Activated CD8-positive, alpha-beta memory T cell treated with anti-CD3 and anti-CD28 coated beads for 1 hour (primary cell): ENCODE measurements at places on chromosomes 1 and 21.
A peak's percentile ranks its signal among the peaks of the same experiment; 100 is the strongest.

DNA sequence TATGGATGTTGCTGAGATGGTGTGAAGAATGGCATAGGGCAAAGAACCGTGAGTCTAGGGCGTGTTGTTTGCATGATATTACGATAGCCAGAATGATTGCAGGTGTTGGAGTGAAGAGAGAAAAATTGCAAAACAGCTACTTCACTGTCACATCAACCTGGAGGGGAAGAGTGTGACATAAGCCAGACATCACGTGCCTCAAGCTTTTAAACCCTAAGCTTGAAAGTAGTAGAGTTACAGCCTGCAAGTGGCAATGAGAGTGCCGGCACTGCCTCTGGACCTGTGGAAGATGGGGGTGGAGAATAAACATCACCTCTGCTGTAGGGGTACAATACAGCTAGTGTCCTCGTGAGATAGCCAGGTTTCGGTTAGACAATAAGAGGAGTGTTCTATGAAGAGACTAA, 11.1 kb downstream of the EEIG2 start:
- no peak for DNase-seq

- peak; percentile 48 for DNase-seq
Measured at GRCh38 chr1:7667625-7668218, 103.4 kb upstream of the VAMP3 start.

- DNase-seq, result no peak
Measured at GRCh38 chr1:195872376-195872775, 735.9 kb downstream of the KCNT2 start.

DNA sequence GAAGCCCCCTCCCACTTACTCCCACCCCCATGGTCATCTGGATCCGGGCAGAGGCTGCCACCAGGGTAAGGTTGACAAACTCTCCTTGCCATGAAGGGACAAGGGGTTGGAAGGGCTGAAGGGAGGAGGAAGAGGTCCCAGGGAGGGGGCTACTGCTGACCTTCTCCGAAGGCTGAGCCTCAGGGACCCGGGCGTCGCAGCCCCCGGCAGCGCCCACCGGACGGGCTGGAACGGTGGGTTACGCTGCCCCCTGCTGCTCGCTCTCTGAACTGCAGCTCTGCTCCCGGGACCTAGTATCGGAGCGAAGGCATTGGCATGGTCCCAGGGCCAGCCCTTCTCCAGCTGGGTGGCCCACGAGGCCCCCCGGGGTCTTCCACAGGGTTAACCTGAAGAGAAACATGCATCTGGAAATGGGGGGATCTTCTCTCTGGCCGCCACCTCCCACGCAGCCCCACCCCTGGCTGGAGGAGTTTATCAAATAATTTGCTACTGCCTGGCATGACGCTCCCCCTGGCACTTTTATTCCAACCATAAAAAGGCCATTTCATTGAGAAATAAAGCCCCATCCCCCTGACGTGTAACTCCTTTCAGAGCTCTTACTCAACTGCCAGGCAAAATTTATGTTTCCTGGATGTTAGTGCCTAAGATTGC, 70.4 kb upstream of the TARDBP start:
- DNase-seq, result peak; percentile 57

DNA sequence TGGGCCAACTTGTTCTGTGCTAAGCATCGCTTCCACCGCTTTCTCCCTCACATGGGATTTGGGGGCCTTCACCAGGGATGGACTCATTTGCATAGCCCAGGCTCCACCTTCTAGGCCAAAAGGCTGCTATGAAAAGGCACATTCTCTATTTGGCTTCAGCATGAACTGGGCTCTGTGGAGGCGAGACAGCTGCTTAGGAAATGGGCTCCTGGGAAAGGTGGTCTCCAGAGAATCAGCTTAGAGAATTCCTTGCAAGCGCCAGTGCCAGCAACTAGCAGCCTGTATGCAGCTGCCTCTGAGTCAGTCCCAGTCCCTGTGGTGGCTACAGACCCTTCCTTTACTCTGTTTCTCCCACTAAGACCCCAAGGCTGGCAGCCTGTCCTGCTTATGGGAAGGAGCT, 214.5 kb downstream of the HIVEP3 start:
- no peak for DNase-seq

GRCh38 chr1:171969813-171970212, 128.5 kb downstream of the DNM3 start:
- DNase-seq, result no peak

DNA sequence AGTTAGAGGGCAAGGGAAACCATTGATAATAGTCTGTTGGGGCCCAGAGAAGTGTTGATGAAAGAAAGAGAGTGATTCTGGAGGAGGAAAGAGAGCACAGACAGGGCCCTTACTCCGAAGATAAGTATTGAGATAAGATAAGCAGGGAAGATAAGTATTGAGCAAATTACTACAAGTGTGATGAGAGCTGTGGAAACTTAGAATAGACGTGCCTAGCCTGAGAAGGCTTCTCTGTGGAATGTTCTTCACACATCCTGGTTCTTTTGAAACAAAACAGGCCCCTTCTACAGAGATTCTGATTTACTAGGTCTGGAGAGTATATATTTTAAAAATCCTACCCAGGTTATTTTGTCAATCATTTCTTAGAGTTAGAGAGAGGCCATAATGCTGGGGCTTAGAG, 26.4 kb downstream of the FNBP1L start:
- no peak for DNase-seq

- no peak for DNase-seq
Measured at GRCh38 chr1:116832308-116832931, 77.3 kb upstream of the PTGFRN start.

DNA sequence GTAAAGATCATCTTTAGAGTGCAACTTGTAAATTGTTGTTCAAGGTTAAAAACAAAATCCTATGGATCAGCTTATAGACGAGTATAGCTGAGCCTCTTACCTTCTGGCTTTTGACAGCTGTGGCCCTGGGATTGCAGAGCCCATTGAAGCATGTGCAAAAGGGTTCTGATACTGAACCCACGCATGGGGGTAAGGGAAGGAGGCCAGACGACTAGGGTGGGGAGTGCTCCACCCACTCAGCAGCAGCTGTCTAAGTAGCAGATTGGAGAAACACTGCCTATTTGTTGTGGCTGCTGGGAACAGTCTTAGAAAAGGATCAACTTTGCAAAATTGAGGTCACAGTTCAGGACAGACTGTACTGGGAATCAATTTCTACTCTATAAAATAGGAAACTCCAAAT, 16.1 kb downstream of the CD101 start:
- DNase-seq, result no peak

- DNase-seq, result no peak
Measured at GRCh38 chr1:218995091-218995665, 178.5 kb upstream of the LYPLAL1 start.

- no peak for DNase-seq
Measured at GRCh38 chr1:214117780-214118179, 130.0 kb downstream of the PROX1 start.

DNA sequence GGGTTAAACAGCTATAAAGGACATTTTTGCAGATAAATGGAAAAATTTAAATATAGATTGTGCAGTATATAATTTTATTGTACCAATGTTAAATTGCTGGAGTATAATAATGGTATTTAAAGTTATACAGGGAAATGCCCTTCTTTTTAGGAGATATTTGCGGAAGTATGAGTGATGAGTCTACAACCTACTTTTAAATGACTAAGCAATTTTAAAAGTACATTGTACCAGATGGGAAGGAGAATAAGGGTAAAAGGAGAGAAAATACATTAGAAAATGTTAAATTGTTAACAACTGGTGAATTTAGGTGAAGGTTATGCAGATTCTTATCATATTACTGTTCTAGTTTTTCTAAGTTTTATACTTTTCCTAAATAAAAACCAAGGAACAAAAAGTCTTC, 91.8 kb downstream of the ZZZ3 start:
- no peak for DNase-seq

DNA sequence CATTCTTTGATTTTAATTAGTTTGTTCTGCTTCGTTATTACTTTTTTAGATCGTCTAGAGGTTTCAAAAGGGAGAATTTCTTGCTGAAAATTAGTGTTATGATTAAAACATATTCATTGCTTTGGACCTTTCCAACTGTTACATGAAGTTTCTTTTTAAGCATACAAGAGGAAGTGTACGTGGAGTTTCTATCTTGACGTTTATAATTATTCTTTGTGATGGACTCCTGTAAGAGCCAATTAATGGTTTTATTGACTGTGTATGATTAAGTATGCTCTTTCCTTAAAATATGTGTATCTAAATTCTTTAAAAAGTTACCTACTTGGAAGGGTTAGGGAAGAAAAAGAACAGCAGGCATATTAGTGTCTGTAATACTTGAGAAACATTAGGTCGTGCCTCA, 37.8 kb downstream of the SPEN start:
- DNase-seq, result no peak

- DNase-seq, result no peak
Measured at GRCh38 chr21:34333121-34333739, 30.6 kb upstream of the KCNE2 start.
